NCI-H446 (cell line): ENCODE measurements at places on chromosomes 5 and 9.

- DNase-seq: no peak
Observed at GRCh38 chr9:129570450-129571297, 50.2 kb downstream of the C9orf50 start.

DNA sequence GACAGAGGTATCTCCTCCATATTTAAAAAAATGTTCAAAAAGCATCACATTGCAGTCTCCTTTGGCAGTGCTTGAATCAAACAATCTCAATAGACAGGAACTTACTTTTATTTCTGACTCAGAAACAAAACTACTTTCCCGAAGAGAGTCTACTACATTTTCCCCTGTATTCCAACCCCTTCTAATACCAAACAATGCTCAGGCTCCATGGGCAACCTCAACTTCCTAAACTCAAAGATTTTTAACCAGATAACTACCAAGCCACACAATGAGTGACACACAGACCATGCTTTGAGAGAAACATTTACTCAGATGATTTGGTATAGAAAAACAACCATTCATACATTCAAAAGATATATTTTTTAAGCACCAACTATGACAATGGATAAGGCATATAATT is 70.5 kb downstream of the APBA1 start:
- DNase-seq: no peak

- DNase-seq: no peak
Observed at GRCh38 chr5:121624035-121624434, 227.6 kb upstream of the FTMT start.

DNA sequence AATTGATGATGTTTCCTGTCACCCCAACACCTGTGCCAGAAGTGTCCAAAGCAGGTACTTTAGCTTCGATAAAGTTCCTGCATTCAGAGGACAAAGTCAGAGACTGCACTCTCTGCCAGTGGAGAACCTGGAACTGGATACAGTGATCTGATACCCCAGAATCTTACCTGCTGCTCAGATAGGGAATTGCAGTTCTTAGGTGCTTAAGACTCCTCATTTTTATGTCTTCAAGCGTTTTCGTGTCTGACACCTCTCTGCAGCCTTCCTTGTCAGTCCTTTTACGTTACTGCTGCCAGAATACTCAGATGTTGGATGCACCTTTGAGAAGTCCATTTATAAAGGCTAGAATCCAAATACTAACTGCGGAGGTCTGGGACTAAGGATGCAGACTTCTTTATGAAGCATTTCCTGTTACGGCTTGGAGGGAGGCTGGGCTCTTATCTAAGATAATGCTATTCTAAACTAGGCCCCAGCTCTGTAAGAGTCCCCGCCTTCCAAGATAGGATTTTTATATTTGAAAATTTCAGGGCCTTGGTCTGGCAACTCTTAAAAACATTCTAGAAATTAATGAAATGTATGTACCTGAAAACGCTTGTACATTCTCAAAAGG is 1.9 kb downstream of the ISOC1 start:
- DNase-seq: no peak

- DNase-seq: no peak
Observed at GRCh38 chr5:97788369-97788768, 605.3 kb upstream of the RIOK2 start.
